ENCODE measurements at places on chromosomes 4 and X.

DNA sequence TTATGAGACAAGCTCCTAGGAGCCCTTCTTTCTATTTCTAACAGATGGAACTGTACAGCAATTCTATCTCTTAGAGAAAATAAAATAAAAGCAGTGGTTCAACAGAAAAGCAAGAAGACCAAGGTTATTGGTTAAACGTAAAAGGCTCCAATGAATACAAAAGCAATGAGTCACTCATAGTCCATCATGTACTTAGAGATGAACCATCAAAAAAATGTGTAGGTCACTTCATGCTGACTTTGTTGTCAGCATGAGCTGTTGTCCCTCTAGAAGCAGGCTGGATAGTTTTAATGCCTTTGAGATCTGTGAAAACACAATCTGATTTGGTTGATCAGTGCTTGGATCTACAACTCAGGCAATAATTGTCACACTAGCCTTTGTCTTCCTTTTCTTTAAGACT, 378.6 kb upstream of the ANXA10 start:
- no peak for DNase-seq

- DNase-seq, result no peak
Observed at GRCh38 chr4:135268369-135268768, 1066.8 kb upstream of the PABPC4L start.

DNA sequence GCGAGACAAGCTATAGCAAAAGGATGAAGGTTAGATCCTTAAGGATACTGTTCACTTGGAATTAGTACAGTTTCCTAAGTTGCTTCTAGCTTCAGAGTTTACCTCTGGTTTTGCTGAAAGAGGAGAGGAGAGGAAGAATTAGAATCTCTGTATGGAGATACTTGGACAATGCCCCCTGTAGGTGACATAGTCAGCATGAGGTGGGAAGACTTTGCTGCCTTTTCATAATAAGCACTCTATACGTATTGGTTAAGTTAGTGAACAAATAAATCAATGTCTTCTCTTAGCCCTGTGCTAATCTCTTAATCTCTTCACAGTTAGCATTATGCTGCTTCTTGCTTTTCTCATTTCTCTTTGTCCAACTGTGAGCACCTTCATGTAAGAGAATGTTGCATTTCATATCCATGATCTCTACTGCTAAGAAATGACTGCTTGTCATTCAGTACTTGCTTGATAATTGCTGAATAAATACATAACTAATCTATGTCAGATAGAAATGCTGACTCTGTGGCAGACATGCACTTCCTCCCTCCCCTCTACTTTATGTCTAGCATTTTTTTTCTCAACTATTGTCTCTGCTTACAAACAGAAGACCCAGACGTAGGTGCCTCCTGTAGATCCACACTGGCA, 527.2 kb downstream of the GBA3 start:
- no peak for DNase-seq

DNA sequence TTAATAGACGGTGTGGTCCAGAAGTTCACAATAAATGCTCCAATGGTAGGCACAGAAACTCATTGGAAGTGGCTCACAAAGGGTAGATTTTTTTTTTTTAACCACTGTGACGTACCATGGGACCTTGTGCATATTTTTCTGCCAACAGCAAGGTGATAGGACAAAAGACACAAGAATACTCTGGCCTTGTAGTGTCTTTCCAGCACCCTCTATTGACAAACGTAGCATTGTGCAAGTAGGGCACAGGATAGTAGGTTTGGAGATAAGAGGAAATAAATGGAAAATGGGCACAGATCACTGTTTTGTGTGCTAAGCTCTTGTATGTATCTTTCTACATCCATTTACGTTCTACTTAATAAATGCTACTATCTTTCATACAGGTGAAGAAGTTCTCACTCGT, 2054.9 kb downstream of the PCDH7 start:
- DNase-seq, result no peak

DNA sequence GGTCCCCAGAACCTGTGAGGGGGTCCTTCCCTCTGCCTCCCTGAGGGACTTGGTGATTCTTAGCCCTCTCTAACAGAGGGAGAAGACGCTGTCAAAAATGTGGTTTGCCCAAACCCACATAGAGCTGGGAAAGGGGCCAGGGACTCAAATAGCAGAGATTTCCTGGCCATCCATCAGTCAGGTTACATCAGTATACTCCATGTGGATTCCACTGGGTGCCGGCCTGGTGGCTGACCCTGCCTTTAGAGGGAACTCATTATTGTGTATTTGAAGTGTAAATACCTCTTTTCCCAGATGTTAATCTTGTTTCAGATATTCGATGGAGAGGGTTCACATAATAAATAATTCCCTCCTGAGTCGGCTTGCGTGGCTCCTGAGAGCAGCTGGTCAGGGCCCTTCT, 130.3 kb downstream of the TBL1X start:
- no peak for DNase-seq

- no peak for DNase-seq
Observed at GRCh38 chr4:7806338-7807090, 133.1 kb downstream of the AFAP1 start.

GRCh38 chr4:148787831-148788477, 345.7 kb upstream of the NR3C2 start:
- DNase-seq, result no peak

DNA sequence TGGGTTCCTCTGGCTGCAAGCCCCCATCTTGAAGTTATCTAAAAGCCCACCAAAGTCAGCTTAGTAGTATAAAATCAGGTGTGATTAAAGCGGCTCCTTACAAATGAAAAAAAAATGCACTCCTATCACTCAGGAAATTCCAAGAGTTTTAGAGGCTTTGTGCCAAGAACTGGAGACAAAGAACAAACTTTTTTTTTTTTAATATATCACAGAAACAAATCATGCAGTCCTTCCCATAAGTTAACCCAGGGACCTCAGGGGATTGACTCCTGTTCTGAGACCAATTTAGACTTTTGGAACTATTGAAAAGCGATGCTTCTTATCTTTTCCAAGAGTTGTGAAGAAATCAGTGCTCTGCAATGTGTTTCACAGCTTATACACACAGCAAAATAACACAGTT, 53.6 kb downstream of the HHIP start:
- DNase-seq, result no peak

DNA sequence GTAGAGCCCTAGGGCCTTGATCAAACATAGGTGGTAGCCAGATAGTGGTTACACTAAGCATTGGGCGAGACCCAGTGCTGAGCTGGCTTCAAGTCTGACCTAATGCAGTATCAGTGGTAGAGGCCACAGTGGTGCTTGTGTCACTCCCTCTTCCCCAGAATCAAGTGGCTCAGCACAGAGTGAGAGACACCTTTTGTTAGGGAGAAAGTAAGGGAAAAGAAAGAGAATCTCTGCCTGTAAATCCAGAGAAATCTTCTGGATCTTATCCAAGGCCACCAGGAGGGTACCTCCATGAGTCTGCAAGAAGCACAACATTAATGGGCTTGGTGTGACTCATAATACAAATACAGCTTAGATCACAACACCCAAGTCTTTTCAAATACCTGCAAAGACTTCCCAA, 117.7 kb upstream of the SLC6A14 start:
- no peak for DNase-seq

DNA sequence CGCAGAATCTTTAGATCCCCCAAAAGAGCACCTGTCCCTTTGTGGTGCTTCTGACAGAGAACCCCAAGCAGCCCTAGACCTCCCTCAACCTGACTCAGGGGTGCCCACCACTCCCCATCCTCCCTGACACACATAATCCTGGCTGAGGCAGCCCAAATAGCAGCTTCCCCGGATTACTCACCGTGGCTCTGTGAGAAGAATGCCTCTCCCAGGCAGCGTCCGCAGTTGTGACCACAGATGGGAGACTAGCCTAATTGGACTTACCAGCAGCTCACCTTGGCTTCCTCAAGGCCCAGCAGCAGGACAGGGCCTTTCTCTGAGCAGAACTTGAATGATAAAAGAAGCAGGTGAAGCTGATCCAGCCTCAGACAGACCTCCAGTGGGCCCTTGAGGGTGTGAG, 10.3 kb upstream of the ODAPH start:
- no peak for DNase-seq

GRCh38 chr4:99144587-99144986, 490 bp upstream of the ADH4 start:
- DNase-seq, result no peak

DNA sequence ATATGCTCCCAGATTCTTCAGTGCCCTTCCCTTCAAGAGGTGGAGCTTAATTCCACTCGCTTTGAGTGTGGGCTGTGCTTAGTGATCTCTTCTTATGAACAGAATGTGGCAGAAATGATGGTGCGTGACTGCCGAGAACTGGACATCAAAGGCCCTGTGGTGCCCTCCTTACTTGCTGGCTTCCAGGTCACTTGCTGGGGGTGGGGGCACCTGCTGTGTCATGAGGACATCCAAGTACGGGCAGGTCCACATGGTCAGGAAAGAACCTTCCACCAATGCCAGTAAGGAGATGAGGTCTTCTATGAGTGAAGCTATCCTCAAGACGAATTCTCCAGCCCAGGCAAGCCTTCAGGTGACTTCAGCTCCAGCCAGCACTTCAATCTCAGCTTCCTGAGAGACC, 95.8 kb downstream of the FAM53A start:
- DNase-seq, result no peak

DNA sequence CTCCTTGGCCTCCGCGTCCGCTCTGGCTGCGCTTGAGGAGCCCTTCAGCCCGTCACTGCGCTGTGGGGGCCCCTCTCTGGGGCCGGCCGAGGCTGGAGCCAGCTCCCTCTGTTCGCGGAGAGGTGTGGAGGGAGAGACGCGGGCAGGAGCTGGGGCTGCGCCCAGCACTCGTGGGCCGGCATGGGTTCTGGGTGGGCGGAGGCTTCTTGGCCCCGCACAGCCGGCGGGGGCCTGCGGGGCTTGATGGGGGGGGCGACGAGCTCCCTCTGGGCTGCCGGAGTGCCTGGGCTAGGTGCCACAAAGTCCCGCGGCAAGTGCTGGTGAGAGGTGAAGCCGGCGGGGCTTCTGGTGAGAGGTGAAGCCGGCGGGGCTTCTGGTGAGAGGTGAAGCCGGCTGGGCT, 61.9 kb downstream of the ANKRD50 start:
- no peak for DNase-seq

DNA sequence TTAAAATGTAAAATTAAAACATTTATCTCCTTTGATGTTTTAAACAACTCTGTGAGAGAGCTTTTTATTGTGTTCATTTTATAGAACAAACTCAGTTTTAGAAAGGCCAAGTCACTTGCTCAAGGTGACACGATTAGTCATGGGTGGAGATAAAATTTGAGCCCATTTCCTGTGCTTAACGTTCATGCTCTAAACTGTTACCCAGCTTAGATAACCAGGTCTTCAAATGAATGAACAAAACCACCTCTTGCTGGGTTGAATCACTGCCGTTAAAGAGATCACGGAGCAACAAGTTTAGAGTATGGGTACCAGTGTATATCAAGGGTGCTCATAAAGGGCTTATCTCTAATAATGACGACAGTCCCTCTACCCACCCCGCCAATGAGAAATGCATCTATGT, 10.2 kb upstream of the CASK start:
- DNase-seq, result no peak

DNA sequence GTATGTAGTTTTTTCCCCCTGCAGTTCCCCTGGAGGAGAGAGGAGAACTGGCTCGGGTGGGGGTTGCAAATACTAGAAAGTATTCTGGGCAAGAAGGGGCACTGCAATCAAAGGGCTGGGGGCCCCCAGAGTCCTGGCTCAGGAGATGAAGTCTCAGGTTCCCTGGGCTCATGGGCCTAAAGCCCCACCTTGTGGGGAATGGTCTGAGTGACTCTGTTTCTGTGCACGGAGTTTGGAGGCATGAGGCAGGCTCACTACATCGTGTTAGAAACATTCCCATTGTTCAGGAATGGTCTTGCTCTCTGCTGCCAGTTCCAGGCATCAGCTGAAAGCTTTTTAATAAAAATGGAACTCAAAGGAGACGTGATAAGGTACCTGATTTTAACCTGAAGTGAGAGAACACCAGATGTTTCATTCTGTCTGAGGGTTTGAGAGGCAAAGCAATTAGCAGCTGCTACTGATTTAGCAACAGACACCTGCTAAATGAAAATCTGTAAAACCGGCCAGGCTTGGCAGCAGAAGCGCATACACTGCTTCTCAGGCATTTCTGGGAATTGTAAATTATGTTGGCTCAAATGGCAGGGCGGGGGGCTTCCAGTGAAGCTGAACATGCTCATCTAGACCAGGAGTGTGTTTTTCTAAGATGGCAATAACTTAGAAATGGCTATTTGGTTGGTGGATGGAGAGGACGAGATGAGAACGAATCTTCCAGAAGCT, 122.7 kb downstream of the TMEM164 start:
- no peak for DNase-seq

- no peak for DNase-seq
Observed at GRCh38 chr4:98176531-98176930, 33.3 kb upstream of the STPG2 start.

GRCh38 chr4:42480717-42481116, 83.4 kb downstream of the SHISA3 start:
- DNase-seq, result no peak

GRCh38 chr4:138870737-138871554, 144.6 kb upstream of the NOCT start:
- peak; percentile 36 for DNase-seq

DNA sequence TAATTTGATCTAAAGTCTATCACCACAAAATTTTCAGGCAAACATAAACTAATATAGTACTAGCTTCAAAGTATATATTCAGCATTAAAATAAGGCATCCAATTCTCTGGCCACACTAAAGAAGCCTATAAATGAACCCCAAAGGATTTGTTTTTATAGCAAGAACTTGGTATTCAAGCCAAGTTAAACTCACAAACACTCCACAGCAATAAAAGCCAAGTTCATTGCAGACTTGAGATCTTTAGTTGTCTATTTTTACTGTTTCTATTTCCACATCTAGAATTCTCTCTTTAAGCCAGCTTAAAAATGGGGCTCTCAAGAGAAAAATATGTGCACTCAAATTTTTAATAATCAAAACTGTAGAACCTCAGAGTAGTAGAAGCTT, 51.1 kb downstream of the WDFY3 start:
- no peak for DNase-seq

DNA sequence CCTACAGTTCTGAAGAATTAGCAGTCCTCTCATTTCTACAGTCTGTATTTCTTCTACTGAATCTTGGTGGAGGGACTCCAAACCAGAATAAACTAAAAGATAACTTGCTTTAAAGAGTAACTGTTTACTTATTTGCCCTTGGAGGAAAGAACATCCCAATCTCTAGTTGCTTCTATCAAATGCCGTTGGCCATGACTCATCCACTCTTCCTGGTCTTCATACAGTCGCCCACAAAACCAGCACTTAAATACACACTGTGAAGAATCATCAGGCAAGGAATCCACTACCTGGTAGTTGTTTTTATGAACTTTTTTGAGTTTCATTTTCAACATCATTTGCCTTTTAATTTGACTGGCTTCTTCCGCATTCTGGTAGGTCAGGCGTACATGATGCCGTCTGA, 14.2 kb downstream of the ZNF518B start:
- peak; percentile 1 for DNase-seq

DNA sequence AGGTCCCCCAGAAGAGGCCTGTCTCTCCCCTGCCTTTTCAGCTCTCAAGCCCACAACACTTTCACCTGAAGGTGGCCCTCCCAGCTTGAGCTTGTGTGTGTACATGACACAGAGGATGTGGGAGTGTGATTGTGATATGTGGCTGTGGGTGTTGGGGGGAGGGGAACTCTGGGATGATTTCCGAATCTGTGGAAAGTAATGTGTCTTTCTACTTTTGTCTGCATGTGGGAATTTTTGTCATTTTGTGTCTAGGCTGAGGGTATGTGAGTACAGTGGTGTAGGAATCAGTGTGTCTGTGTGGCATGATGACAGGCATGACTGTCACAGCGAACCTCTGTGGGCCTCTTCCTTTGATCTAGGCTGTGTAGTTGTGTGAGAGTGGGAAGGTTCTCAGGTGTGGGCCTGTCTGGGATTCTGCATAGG, 6.4 kb downstream of the SYP start:
- DNase-seq, result no peak

GRCh38 chr4:74117024-74117534, 18.1 kb upstream of the CXCL2 start:
- no peak for DNase-seq

- no peak for DNase-seq
Observed at GRCh38 chr4:155371432-155372043, 5.2 kb downstream of the MAP9 start.

All from bone marrow (tissue), 2 donors.